ENCODE measurements at places on chromosomes 2 and 18.

GRCh38 chr2:175955136-175955535, 46.9 kb downstream of the LNPK start:
- DNase-seq: no peak

- peak; percentile 35 for DNase-seq
Observed at GRCh38 chr2:135904341-135904989, 28.2 kb upstream of the MCM6 start.

GRCh38 chr2:42290005-42290404, 71.0 kb downstream of the COX7A2L start:
- no peak for DNase-seq

GRCh38 chr2:71498261-71498701, 44.9 kb downstream of the DYSF start:
- DNase-seq: peak; percentile 92

DNA sequence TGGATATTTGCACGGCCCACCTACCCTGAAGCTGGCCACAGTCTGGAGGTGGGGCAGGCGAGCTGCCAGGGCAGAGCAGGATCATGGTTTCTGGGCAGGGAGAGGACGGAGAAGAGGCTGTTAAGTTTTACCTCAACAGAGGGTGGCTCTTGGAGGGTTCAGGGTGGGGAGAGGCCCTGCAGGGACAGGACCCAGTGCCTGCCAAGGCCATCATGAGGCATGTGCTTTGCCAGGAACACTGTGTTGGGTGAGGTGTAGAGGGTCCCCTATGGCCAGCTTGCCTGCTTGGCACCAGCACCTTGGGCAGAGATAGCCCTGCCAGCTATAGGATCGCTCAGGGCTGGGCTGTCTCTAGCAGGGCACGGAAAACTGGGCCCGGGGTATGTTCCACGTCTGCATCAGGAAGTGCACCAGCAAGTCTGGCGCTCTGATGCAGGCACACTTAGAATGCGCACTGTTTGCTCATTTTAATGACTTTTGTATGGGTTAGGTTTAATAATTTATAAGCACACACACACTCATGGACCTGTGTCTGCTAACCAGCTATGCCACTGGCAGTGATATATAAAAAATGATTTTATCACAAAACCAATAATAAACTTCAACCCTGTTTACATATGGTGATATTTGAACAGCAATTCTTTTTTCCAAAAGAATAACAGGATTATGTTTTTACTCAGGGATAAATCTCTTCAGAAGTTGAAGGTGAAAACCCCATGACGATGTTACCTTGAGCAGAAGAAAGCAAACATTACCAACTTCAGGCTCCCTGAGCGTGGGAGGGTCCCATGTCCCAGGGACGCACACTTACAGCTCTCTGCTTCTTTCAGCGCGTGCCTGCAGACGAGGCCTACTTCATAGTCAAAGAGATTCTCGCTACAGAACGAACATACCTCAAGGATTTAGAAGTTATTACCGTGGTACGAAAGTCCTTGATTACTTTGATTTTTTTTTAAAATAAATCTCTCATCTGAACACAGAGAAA, 46.4 kb downstream of the STK25 start:
- DNase-seq: no peak

DNA sequence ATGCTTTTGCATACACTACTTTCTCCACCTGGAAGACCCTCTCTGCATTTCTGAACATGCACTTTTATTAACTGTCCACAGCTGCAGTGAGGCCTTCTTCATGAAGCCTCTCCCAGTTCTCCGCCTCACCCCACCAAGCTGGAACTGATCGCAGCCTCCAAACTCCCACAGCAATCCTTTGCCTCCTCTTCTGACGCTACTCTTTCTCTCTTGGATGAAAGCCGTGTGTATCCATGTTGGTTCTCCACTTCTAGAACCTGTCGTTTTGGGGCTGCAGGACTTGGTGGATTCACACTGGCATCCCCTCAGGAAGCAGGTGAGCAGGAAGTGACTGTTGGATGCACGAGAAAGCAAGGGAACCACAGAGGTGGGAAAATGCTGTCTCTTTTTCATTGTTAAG, 288.6 kb downstream of the MYCN start:
- DNase-seq: no peak

GRCh38 chr2:135744760-135745314, 3.2 kb downstream of the UBXN4 start:
- peak; percentile 13 for DNase-seq

DNA sequence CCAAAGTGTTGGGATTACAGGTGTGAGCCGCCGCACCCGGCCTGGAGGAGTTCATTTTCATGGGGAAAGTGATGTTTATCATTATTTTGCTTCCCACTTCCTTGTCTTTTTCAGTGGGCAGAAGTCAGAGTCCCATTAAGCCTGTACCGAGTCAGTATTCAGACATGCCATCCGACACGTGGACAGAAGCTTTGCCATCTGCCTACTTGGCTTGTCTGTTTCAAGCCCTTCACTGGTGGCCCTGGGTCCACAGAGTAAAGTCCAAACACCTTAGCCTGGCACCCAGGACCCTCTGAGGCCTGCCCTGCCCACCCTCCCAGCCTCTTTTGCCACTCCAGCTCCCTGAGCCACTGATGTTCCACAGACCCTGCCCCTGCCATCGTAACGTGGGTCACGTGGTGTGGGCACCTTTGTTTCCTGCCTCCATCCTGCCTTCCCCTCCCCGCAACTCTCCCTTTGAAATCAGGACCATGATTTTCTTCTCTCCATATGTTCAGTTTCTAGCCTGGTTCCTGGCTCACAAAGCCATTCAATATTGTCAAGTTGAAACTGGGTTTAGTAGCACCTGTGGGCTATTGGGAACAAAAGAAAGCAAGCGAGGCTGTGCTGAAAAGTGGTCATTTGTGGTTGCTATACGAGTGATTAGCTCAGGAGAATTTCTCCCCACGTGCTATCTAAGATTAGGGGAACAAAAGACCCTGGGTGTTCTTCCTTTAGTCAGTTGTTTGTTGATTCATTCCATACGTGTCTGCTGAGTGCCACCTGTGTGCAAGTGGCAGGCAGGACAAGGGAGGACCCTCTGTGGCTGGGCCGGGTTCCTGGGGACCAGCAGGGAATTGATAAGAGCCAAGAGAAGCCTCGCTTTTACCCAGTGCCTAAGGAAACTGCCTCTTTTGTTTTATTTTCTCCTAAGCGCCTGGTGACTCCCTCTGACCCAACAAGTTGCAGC, 5.1 kb upstream of the ODC1 start:
- DNase-seq: no peak

DNA sequence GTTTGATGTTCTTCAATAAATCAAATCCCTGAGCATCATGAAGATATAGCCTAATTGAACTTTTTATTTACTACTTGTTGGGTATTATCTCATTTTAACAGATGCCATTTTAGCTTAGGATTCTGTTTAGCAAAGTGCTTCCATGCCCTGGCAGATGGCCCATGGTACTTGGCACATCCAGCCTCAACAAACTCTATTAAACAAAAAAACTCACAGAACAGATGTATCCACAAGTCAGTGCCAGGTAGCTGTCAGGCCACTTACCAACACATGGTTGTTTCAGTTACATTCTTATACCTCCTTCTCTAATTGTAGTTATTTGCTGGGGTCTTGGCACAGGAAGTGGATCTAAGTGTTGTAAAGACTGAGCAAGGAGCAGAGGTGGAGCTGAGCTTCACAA, 29.6 kb downstream of the GAD1 start:
- DNase-seq: no peak

- no peak for DNase-seq
Observed at GRCh38 chr2:64479259-64480117, 25.5 kb downstream of the LGALSL start.

DNA sequence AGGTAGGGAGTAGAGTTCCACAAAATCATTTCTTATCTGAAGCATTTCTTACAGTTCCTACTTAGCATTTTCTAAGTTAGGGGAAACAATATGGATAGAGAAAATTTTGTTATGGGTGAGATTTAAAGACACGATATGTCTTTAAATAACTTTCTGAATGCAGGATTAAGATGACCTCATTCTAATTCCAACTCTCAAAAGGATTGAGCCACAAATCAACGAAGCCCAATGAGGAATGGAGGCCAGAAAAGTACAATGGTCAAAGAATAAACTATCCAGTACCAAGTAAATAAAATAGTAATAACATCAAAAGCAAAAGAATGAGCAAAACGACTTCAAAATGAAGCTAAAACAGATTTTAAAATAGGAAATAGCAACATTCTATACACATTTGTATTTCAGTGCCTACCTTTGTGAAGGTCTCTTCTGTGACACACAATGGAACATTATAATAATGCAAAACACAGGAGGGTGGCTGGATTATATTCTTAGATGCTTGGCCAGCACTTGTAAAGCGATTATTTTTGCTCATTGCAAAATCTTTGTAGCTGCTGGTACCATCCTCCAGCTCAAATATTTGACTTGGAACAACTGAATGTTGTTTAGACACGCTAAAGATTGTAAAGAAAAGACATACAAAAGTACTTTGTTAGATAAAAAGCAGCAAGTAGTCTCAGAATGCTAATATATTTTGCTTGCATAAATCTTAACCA, 33.8 kb downstream of the HNRNPLL start:
- no peak for DNase-seq

DNA sequence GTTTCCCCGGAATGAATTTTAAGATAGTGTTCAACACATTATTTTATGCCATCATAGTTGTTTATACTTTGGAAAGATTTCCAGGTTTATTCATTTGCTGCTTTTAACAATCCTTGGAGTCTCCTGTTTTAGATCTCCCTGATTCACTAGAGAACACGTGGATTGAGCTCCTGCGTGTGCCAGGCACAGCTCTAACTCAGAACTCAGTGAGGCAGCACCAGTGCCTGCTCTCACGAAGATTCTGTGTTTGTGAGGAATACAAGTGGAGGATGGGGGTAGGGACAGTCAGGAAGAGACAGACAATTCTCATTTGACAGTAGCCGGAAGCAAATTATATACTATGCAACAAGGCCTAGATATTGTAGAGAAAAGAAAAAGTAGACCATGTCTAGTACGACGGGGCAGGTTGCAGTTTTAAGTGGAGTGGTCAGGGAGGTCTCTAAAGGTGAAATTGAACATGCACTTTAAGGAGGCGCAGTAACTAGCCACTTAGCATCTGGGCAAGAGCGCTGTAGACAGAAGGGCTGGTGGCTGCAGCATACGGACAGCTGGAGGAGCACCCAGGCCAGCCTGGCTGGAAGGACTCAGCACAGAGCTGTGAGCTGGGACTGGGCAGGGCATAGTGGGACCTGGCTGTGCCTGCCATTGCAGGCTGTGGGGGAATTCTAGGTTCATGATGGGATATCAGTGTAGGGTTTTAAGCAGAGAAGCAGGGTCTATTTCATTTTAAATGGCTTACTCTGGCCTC, 24.3 kb downstream of the RNF144A start:
- DNase-seq: no peak

- peak; percentile 46 for DNase-seq
Observed at GRCh38 chr2:65397122-65397521, 35.3 kb downstream of the SPRED2 start.

GRCh38 chr18:77095391-77096371, 36.9 kb downstream of the MBP start:
- DNase-seq: no peak

Measured in astrocyte of the spinal cord (primary cell).